ENCODE measurements at places on chromosomes 3 and 15.

DNA sequence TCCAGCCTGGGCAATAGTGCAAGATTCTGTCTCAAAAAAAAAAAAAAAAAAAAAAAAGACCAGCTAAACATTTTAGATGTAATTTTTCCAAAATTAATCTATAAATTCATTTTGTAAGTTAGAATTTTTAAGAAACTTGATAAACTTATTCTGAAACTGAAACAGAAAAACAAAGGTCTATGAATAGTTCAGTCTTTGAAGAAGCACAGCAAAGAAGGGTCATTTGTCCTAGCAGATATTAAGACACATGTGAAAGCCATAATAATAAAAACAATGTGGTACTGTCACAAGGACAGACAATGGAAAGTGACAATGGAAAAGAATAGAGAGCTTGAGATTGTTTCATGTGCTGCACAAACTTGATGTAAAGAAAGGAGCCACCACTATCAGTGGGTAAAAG is 29.0 kb upstream of the PRSS50 start:
- DNase-seq, result no peak

DNA sequence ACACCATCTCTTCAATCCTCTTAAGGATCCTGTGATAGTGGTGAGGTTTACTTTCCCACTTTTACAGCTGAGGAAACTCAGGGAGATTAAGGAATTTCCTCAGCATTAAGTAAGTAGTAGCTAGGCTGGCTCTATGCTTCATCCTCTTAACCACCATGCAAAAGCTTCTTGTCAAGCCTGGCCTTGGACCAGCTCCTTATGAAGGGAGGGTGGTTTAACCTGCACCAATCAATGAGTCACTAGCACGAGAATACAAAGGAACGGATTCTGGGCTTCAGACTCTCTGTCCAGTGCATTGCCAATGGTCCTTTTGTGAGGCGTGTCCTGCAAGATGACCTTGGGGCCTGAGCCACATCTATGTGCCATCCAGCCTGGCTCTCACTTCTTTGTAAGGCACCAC is 202.0 kb upstream of the CFAP20DC start:
- no peak for DNase-seq

DNA sequence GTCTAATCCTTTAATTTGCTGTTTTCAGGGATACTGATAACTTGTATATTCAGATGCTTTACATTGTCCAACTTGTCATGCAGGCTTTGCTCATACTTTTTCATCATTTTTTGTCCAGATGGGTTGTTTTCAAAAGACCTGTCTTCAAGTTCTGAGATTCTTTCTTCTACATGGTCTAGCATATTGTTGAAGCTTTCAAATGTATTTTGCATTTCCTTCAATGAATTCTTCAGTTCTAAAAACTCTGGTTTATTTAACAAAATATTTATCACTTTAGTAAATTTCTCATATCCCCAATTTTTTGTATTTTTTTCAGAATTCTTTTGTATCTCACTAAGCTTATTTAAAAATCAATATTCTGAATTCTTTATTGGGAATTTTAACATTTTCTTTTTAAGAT is 388.3 kb upstream of the IL12A start:
- DNase-seq, result no peak

- DNase-seq, result peak; percentile 18
Observed at GRCh38 chr3:69425249-69425648, 39.4 kb upstream of the FRMD4B start.

DNA sequence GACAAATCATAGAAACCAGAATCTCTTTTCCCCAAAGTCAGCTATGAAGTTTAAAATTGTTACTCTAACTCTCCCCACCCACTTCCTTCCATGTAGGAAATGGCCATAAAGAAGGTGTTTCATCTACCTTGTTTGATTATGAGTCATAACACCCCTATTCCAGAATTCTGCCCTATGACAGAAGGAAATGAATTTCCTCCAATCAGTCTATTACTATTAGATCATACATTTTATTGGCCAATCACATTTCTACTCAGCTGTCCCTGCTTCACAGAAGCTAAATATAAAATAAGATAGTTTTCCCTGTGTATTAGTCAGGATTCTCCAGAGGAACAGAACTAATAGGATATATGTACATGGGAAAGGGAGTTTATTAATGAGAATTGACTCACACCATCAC is 102.1 kb downstream of the TGFBR2 start:
- DNase-seq, result no peak

- peak; percentile 18 for DNase-seq
Observed at GRCh38 chr15:25416693-25417092, 22.1 kb downstream of the UBE3A start.

DNA sequence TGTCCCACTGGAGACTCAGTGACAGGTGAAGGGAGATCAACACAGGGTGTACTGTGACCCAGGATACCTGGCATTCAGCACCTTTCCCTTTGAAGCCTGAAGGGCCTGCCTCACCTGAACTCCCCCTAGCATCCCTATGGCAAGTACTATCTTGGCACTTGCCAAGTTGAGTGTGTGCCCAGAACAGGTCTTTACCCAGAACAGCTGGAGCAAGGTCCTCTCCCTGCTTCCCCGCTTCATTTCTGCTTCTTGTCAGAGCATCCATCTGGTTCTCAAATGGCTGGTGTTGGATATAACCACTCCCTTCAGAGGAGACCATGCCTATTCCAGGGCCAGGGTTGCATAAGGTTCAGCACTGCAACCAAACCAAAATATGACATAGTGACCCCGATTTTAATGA is 73.0 kb downstream of the FAM43A start:
- DNase-seq, result no peak

DNA sequence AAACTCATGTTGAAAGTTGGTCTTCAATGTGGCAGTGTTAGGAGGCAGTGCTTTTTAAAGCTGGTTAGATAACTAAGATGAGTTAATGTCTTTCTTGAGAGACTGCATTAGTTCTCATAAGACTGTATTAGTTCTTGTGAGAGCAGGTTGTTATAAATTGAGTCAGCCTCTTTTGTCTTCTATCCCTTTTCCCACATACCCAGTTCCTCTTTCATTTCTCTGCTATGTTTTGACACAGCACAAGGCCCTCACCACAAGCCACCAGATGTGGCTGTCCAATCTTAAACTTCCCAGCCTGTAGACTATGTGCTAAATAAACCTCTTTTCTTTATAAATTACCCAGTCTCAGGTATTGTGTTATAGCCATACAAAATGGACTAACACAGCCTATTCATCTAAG is 94.6 kb upstream of the SNTN start:
- no peak for DNase-seq

DNA sequence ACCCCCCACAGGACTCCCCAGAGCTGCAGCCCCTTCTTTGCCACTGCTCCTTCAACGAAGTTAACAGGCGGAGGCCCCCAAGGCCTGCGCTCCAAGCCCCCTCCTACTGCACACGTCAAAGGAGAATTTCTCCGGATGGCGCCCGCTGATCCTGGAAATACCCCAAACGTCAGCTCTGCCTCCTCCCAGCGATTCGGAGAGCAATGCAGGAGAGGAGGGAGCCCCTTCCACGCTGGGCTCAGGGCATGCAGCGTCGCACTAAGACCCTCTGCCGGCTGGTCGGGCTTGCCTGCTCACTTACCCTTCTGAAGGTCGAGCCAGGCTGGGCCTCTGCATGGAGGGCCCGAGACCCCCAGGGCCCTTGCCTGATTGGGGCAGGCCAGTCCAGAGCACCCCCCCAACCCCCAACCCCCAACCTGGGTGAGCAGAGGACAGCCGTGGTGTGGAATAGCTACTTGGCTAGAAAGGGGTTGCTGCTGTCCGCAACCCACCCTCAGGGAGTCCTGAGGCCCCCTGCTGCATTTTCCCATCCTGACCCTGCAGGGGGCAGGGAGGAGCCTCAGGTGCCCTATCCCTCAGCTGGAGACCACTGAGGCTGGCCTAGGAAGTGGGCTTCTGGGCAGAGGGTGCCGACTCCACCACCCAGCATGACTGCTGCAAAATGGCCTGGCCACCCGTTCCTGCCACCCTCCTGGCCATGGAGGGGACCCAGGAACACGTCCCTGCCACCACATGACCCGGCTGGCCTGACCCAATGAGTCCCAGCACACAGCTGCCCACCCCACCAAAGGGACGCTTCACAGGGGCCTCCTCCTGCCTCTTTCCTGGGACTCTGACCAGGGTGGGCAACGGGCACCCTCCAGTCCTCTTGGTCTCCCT is 976 bp downstream of the ATP2B2 start:
- DNase-seq, result no peak

GRCh38 chr3:72021531-72021930 is 236.6 kb upstream of the PROK2 start:
- DNase-seq, result no peak

DNA sequence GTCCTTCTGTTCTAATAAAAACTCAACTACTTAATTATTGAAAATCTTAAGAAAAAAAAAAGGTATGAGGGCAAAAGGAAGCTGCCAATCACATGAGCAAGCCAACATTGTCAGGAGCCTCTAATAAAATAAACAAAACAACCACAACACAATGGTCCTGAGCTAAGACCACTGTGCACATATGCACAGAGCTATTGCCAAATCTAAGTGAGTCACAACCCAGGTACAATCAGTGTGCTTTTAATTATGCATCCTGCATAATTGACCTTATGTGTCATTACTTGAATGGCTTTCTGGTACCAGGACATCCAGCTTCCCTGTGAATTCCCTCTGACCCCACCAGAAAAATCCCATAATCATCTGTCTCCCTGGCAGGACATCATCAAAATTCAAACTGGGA is 639.8 kb downstream of the MAGI1 start:
- no peak for DNase-seq

DNA sequence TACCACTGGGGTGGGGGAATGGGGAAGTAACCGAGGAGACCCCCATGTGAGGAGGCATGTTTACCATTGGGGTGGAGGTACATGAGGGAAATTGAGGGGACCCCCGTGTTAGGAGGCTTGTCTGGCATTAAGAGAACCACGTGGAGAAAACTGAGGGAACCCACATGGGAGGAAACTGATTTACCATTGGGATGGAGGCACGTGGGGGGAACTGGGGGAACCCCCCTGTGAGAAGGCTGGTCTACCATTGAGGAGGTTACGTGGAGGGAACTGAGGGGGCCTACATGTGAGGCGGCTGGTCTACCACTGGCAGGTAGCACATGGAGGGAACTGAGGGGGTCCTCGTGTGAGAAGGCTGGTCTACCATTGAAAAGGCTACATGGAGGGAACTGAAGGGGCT is 159.4 kb downstream of the FBLN2 start:
- DNase-seq, result no peak
